Testis (tissue), 5 donors: ENCODE measurements at places on chromosomes 13 and 19. TPM values are rescaled to one million over a fixed set of nuclear protein-coding genes. Genes with fewer than 3 reads are reported as not detected.

The S1PR4 gene
- 0.39 TPM for total RNA-seq

The KL gene
- 1.1 TPM for total RNA-seq

DNA sequence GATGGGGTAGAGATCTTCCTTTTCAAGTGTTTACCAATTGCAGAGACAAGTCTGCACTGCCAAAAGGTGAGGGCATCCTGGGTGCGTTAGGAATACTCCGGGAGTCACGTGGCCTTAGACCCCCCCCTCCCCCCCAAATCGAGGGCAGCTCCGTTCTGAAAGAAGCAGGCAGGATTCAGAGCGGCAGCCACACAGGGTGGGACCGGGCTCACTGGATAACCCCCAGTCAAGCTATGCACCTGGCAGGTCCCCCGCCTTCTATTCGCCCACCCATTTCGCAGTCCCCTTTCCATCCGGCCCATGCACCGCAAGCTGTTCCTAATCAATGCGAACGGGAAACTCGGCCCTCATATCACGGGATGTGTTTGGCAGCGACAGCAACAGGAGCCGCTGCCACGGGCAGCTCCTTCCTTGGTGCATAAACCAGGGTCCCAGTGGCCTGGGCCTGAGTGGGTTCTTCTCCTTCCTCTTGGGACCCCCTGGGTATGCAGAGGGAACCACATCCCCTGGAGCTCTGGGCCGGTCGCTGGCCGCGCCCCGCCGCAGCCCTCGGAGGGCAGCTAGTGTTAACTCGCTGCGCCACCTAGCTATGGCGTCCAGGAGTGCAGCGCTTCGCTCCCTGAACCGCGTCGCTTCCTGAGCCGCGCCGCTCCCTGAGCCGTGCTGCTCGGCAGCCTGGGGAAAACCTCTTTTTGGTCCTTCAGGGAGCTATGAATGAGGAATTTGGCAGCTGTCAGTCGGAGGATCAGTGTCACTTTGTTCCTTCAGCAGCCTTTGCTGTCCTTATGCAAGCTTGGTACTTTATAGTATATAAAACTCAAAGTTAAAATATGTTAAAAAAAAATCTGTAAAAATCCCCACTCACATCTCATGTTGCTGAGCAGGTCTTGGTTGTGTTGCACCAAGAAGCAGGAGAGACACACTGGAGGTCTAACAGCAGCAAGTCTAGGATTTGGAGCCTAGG, 41.4 kb downstream of the LYL1 start:
- H3K4me3 ChIP-seq = peak overlapping the region; percentile 15
- peak overlapping the region; percentile 81 for H3K27ac ChIP-seq
- no peaks in the 10 kb centered on the region for H3K27me3 ChIP-seq

DNA sequence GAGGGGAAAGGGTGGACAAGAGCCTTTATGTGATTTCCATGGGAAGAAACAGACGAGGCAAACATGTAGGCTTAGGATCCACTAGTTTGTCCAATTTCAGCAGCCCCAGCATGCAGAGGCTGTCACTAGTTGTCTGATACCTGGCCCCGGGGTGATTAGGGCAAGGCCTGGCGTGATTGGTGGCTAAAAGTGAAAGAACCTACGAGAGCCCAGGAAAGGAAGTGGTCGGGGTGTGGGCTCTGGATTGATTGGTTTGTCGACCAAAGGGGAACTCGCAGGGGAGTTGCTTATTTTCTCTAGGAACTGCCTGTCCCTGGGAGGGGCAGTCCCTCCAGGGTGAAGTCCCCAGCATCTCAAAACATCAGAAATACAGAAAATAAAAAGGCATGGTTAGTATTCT, 64.2 kb upstream of the UQCRFS1 start:
- no peaks in the 10 kb centered on the region for H3K27me3 ChIP-seq
- DNase-seq = no peak
- H3K4me3 ChIP-seq = no peak overlapping the region
- no peaks in the 10 kb centered on the region for H3K4me1 ChIP-seq
- no peak overlapping the region for H3K27ac ChIP-seq

DNA sequence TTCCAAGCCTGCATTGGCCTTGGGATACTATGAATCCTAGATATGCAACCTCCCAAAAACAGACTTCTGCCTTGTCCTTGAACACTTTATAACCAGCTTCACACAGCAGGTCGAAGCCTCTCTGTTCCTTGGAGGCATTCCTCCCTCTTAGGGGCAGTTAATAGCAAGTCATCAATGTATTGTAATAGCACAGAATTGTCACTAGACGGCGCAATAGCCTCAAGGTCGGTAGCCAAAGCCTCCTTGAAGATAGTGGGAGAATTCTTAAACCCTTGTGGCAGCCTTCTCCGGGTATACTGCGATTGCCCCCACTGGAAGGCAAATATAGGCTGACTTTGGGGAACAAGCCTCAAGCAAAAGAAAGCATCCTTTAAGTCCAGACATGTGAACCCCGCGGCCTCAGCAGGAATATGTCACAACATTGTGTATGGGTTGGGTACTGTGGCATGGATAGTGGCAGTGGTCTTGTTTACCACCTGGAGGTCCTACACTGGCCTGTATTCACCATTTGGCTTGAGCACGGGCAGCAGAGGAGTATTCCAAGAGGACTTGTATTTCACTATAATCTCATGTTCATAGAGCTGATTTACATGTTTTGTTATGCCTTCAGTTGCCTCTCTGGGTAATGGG, 61.1 kb downstream of the ZNF431 start:
- H3K36me3 ChIP-seq = no peaks in the 10 kb centered on the region
- peaks cover 11% of the 10 kb centered on the region for H3K4me1 ChIP-seq
- H3K4me3 ChIP-seq = no peak overlapping the region
- peak; percentile 41 for DNase-seq
